ENCODE measurements at places on chromosomes 7 and 10. TPM values are rescaled to one million over a fixed set of nuclear protein-coding genes. Genes with fewer than 3 reads are reported as not detected.

DNA sequence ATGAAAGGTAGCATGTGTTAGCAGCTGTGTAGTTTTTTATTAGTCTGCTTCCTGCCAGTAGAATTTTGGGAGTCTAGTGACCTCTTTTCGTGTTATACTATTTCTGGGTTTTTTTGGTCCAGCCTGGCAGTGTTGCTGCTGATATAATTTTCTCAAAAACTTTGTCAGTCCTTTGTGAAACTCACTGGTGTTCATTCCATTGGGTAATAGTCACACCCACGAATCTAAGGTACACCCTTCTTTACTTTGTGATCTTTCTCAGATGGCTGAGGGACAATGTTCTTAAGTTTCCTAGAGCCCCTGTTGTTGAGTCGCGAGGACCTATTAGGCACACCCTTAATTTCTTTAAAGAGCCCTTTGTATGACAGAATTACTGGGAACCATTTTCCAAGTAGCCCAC, 52.3 kb downstream of the TPST1 start:
- no peak for DNase-seq

- DNase-seq = no peak
Measured at GRCh38 chr7:7178906-7179305, 3.4 kb upstream of the C1GALT1 start.

AKR1D1 gene
- polyA plus RNA-seq = not detected

GRCh38 chr7:139345042-139345441, 3.9 kb downstream of the FMC1 start:
- DNase-seq = no peak

DNA sequence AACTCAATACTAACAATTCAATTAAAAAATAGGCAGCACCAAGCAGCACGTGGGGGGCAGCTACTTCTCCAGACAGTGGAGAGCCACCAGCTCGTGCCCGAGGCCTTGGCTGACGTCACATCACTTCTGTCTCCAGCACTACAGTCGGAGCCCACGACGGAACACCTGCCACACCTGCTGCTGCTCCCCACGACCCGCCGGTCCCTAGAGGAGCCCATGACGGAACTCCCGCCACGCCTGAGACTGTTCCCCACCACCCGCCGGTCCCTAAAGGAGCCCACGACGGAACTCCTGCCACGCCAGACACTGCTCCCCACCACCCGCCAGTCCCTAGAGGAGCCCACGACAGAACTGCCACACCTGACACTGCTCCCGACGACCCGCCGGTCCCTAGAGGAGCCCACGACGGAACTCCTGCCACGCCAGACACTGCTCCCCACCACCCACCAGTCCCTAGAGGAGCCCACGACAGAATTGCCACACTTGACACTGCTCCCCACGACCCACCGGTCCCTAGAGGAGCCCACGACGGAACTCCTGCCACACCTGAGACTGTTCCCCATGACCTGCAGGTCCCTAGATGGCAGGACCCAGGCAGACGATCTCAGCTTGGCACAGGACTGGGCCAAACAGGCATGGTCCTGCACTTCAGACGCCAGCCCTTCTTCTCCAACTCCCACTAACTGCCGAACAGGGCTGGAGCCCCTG, 258.0 kb downstream of the ELFN1 start:
- no peak for DNase-seq

GRCh38 chr7:46486256-46487206, 565.5 kb upstream of the IGFBP3 start:
- no peak for DNase-seq

- DNase-seq = no peak
Measured at GRCh38 chr7:110027385-110027784, 1063.5 kb upstream of the LRRN3 start.

PAPOLB gene
- not detected for polyA plus RNA-seq

DNA sequence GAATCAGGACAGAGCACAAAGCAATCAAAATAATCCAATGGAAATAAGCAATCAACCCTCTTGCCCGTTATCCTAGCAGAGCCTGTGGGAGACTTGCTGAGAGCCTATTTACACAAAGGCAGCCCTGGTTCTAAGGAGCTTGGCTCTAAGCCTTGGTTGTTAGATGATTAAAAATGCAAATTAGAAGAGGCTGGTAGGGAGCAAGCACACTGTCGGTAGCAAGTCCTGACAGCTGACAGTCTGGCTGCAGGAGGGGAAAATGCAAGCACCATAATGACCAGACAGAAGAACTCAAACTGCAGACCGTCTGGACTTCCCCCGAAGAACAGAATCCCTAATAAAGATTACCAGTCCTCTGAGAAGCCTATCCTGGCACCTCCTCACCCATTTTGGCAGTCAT, 131.8 kb upstream of the CTTNBP2 start:
- DNase-seq = no peak

GRCh38 chr10:70906031-70906783, 17.8 kb upstream of the PCBD1 start:
- DNase-seq = no peak

GRCh38 chr10:88493691-88494483, 89.2 kb downstream of the RNLS start:
- no peak for DNase-seq

- no peak for DNase-seq
Measured at GRCh38 chr10:11866199-11866925, 43.2 kb downstream of the PROSER2 start.

- DNase-seq = peak; percentile 60
Measured at GRCh38 chr10:78937800-78938694, 130.7 kb upstream of the ZMIZ1 start.

GRCh38 chr7:148723846-148724245, 25.1 kb downstream of the CUL1 start:
- no peak for DNase-seq

DNA sequence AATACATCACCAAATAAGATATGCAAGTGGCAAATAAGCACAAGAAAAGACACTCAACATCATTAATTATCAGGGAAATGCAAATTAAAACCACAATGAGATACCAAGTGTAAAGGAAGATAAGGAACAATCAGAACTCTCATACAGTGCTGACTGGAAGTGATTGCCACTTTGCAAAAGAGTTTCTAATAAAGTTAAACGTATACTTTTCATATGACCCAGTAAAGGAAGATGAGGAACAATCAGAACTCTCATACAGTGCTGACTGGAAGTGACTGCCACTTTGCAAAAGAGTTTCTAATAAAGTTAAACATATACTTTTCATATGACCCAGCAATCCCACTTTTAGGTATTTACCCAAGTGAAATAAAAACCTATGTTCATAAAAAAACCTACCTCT, 12.2 kb upstream of the JMJD1C start:
- no peak for DNase-seq

- no peak for DNase-seq
Measured at GRCh38 chr10:128080231-128080630, 46.0 kb downstream of the MKI67 start.

POM121L12 gene
- polyA plus RNA-seq = not detected

GRCh38 chr7:5303061-5303460, 20.3 kb downstream of the SLC29A4 start:
- no peak for DNase-seq

- peak; percentile 72 for DNase-seq
Measured at GRCh38 chr7:150954201-150954985, 23.7 kb downstream of the KCNH2 start.

DNA sequence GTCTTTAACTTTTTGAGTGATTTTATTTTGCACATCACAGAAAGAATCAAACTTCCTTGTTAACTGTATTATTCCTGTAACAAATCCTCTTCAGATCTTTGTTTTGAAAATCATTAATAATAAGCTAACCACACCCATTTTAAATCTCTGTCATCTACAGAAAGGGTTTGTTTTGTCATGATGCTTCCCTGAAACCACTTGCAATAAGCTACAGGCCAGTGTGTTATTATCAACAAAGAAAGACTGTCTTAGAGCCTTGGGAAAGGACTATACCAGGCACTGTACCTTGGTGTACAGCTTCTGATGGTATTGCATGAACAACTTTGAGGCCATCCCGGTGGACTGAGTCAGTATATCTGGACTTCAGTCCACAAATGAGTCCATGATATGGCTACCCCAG, 145.3 kb upstream of the FAM3C start:
- no peak for DNase-seq

DNA sequence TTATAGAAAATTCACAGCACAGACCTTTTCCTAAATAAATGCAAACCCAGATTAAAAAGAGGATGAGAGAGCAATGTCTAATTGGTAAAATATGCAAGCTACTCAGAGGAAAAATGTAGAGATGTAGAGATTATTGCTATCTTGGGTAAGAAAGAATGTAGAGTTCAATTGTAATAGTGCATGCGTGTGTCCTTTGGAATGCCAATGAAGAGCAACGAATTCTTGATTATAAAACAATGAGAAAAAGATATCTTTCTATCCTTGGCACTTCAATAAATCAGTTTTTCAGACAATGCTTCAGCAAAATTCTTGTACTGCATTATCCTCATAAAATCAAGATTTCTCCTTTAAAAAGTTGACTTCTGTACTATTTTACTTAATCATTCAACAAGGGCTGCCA, 50.9 kb downstream of the SEMA3D start:
- DNase-seq = no peak

DNA sequence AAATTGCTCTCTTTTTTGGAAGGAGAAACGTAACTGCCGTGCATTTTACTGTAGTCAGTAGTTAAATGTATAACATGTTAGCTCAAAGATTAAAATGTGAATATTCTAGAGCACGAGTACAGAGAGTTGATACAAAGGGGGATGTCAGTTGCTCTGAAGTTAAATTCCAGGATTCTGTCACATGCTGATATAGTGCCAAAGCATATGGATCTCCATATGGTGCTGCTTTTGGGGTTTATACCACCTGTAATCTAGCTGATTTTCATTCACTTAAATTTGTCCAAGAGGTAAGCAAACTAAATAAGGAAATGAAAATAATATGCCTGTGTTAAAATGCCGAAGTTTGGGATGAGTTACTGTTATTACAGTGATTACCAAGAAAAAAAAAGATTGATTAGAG, 298.6 kb downstream of the EXOC4 start:
- DNase-seq = no peak

GRCh38 chr10:114911052-114911711, 26.8 kb upstream of the TRUB1 start:
- no peak for DNase-seq

DNA sequence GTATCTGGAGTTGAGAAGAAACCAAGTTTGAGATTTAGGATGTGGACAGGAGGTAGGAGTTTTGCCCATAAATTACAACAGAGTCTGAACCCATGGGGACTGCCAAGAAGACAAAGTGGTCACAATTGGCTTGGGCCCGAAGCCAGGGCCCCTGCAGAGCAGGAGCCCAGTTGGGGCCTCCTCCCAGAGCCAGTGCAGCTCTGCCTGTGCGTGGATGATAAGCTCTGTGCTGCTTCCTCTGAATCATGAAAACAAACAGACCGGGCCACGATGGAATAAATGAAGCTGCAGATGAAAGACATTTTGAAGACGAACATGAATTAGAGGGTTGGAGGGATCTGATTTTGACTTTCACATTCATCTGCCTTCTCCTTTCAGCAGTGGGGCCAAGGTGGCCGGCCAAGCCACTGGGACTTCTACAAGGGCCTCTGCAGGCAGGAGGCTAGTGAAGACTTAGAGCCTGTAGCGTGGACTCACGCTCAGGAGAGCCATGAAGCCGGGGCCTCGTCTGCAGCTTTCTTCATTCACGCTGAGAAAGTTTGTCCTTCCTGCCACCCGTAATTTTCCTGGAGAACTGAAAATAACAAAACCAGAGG, 156.8 kb upstream of the LYZL1 start:
- DNase-seq = no peak

GRCh38 chr10:283140-283479, 147.9 kb downstream of the ZMYND11 start:
- DNase-seq = no peak

DNA sequence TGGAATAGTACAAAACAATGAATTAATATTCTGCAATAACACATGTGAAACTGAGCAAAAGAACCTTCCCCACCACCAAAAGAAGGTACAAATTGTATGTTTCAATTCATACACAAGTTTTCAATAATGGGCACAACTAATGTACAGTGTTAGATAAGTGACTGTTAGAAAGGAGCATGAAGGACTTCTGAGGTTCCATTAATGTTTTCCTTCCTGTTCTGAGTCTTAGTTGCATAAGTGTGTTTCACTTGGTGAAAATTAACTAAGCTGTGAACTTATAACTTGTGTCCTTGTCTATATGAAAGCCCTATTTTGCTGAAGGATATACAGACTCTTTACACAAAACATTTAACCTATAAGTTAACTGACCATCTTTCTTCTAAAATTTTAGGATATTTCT, 8.2 kb downstream of the GSAP start:
- DNase-seq = no peak

DNA sequence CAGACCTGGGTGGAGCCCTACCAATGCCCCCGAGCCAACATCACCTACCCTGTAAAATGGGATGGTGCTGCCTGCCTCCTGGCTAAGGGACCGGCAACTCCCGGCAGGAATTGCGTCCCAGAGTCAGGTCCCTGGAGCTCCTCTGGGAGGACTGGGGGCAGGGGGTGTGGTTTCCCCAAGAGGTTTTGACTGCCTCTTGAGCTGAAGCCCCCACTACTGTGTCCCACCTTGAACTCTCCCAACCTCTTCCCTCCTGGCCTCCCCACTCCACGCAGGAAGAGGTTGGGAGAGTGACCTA, 1.3 kb downstream of the SH2B2 start:
- DNase-seq = no peak
